ENCODE measurements at places on chromosomes 7 and 10.

DNA sequence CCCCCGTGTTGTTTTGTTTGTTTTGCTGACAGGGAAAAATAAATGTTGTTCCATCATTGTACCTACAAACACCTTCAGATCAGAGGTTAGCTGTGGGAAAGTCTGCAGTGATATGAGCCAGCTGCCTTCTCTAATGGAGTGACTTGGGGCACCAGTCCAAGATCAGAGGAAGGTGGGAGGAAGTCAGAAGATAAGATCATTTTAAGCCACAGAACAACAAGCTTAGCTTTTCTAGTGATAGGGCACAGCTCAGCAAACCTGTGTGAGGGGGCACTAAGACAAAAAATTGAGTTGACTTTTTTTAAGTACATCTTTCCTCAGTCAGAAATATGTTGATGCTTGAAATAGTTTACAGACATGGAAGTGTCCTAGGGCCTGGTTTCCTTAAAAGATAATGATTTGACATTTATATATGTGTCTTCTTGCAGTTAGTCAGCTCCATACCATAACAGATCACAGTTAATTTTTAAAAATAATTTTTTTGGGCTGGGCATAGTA lies 240.3 kb upstream of the KAT6B start:
- DNase-seq = no peak

- DNase-seq = no peak
These were observed 16.0 kb upstream of the INPP5A start for GRCh38 chr10:132521466-132522102.

DNA sequence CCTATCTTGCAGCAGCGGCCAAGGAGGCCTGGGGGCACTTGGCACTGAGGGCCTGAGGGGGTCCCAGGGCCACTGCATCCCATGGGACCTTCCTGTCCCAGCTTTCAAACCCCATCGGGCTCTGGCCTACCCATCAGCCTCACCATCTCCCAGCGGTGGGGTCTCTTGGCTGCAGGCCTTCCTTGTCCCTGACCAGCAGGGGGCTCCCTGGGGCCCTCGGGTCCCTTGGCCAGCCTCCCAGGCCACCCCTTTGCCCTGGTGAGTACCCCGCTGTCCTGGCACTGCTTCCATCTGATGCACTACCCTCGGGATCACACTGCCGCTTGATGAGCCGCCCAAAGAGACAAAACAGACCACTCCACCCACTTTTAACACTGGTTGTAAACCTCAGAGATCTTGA lies 43.5 kb downstream of the YKT6 start:
- peak; percentile 46 for DNase-seq

GRCh38 chr7:50599385-50599784 lies 34.2 kb upstream of the DDC start:
- DNase-seq = no peak

DNA sequence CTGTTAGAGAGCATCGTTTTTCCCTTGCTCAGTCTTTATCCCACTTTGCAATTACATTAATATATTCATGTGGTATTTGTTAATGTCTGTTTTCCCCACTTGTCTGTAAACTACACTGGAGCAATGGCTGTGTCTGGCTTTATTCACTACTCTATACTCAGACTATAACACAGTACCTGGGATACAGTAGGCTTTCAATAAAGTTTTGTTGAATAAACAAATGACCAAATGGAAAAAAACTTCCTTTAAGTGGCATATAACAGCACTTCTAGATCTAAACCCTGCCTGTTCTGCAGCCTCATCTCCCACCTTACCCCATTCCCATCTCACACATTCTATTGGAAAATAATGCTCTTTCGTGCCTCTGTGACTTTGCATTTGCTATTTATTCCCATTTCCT lies 57.3 kb upstream of the SPOCK2 start:
- no peak for DNase-seq

- DNase-seq = no peak
These were observed 34.9 kb downstream of the CHST15 start for GRCh38 chr10:124058346-124059003.

DNA sequence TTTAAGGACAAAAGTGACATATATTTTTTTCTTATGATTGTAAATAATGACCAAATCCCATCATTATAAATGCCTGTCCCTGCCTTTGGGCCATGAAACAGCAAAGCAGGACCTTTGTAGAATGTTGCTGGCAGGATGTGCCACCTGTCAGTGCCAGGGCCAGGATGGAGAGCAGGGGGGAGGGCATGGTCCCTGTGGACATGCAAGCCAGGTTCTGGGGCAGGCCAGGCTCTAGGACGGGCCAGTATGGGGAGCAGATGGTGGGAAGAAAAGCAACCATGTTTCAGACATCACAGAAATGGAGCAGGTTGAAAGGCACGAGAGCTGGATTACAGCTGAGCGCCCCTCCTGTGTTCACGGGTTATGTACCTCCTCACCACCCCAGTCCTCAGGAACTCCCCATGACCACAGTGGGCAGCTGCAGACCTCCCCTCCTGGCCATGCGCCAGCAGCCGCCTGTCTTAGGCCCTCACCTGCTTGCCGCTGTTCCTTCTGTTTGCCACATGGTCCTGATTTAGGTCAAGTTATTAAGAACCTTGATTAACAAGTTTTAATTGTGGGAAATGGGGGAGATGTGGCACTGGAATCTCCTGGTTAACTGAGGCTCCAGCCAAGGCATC lies 210.4 kb downstream of the PAXIP1 start:
- DNase-seq = no peak

- no peak for DNase-seq
These were observed 156.6 kb upstream of the SEMA3D start for GRCh38 chr7:85343484-85343883.

GRCh38 chr7:120684463-120684862 lies 173.5 kb downstream of the TSPAN12 start:
- DNase-seq = no peak

DNA sequence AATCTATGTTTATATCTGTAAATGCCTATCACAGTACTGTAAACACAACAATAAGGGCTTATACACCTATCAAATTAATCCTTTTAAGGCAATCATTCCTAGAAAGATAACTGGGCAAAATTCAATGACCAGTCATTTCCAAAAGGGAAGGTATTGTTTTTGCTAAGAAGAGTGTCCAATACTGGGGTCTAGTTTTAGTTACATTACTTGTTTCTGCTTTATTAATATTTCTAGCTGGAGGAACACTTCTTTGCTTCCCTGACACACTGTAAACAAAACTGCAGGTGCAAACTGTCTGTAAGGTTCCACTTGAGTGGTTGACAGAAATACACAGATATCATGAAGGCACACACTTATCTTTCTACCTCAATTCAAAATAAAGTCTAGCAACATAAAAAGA lies 84.2 kb upstream of the FAM133B start:
- DNase-seq = no peak

DNA sequence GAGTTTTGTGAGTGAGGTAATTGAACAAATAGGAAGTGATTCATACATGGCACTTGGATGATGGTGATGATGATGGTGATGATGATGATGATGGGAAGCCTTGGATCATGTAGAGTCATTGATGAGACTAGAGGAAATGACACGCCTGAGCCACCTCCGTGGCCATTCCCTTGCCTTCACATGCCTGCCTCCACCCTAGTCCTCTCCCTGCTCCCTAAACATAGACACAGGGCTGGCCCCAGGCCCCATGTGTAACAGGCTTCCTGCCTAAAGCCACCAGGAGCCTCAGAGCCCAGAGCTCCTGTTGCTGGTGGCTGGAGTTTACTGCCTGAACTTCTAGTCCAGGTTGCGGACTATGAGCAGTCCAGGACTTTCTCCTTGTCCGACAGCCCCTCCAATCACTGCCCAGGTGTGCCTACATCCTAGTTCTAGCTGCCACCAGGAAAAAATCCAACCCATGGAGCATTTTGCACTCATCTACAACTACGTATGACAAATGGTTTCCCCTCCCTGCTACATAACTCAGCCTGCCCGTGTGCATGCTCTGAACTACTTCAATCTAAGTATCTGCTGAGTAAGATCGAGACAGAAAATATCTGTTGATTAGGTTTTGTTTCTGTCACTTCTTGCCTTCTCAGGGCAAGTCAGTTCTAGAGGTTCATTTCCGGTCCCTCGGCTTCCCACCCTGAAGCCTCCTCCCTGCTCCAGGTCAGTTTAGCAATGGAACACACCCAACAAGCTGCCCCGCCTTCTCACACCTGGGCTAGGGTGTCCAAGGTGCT lies 35.5 kb upstream of the KDM7A start:
- DNase-seq = no peak

DNA sequence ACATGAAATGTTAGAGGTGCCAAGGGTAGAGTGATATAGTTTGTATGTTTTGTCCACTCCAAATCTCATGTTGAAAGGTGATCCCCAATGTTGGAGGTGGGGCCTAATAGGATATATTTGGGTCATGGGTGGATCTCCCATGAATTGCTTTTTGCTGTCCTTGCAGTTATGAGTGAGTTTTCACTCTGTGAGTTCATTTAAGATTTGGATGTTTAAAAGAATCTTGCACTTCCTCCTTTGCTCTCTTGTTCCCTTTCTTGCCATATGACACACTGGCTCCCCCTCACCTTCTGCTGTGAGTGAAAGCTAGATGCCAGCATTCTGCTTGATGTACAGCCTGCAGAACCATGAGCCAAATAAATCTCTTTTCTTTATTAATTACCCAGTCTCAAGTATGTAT lies 269.2 kb downstream of the ZWINT start:
- DNase-seq = peak; percentile 74

DNA sequence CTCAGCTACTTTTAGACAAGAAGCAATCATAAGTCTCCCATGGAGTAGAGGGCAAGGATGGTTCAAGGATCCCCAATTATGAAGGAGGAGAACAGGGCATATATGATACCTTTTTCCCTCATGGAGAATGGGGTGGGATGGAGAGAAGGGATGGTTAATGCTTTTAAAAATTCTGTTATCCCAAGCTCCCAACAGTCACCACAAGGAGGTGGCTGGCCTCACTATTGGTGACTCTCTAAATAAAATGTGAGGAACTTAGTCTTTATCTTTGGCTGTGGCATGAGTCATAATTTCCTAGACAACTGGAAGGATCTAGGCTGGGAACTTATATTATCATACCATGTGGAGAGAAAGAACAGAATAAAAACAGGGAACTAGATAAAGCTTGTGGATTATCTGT lies 297.0 kb downstream of the PHTF2 start:
- DNase-seq = no peak

DNA sequence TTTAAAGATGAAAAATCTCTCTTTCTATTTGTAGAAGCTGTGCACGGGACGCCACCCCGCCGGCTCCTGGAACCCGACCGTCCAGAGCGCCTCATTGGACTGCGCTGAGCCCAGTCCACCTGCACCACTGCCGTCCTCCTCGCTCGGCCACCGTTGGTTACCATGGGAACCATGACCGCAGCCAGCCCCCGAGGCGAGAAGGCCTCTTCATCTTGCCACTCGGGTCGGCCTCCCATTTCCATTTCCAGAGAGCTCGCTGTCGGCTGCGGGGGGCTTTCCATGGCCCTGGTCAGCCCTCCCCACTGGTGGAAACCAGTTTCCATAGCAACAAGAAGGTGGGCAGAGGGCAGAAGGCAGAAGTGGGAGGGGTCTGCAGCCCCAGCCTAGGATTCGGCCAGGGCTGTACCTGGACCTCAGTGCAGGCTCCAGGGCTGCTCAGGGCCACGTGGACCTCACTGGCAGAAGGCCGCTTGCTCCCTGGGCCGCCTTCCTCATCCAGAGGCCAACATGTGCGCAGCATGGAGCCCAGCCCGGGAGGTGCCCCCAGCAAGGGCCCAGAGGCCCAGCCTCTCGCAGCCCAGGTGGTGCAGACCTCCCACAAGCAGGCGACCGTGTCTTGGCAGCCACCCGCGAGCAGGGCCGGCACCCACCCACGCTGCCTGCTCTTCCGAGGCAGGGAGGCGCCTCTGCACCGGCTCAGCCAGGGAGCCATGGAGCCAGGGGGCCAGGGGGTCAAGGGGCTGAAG lies 283.5 kb upstream of the PPP2R2D start:
- no peak for DNase-seq

- DNase-seq = no peak
These were observed 3.0 kb upstream of the HOXA2 start for GRCh38 chr7:27105301-27106031.

- DNase-seq = no peak
These were observed 200.3 kb upstream of the ZMIZ1 start for GRCh38 chr10:78868456-78868855.

DNA sequence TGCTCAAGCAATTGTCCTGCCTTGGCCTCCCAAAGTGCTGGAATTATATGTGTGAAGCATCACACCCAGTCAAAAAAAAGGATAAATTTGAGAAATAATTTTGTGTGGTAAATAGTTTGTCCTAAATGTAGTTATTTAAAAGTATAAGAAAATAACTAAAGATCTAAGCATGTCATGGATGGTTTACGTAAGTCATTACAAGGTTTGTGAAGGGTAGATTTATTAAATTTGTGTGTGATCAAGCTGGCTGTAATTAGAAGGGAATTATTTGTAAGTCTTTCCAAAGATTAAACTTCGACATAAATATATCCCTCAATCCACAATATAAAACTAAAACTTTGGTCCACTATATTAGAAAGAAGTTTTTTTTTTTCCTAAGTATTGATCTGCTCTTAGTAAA lies 28.6 kb downstream of the ORC5 start:
- peak; percentile 17 for DNase-seq

GRCh38 chr7:1533255-1533546 lies 2.7 kb downstream of the MAFK start:
- DNase-seq = no peak

- no peak for DNase-seq
These were observed 138.8 kb upstream of the FAM20C start for GRCh38 chr7:53531-53930.

DNA sequence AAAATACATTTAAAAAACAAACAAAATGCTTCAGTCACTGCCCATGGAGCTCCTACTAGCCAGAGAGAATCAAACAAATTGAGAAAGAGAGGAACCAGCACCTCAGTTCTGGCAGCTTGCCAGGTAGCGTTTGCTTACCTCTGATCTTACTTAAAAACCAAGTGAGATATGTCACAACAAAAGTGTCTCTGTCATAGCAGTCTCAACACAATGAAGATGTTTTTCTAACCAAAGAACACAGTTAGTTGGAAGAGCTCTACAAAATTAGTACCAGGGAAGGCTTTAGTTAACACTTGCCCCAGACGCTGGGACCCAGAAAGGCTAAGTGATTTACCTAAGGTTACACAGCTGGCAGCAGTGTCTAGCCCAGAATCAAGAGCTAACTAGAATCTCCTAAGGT lies 3.4 kb downstream of the DOCK4 start:
- DNase-seq = no peak

GRCh38 chr10:48819783-48820182 lies 119.9 kb downstream of the LRRC18 start:
- DNase-seq = no peak

- DNase-seq = no peak
These were observed 509.9 kb downstream of the LRMDA start for GRCh38 chr10:75941223-75941801.

GRCh38 chr10:44476409-44477045 lies 91.6 kb upstream of the CXCL12 start:
- no peak for DNase-seq

DNA sequence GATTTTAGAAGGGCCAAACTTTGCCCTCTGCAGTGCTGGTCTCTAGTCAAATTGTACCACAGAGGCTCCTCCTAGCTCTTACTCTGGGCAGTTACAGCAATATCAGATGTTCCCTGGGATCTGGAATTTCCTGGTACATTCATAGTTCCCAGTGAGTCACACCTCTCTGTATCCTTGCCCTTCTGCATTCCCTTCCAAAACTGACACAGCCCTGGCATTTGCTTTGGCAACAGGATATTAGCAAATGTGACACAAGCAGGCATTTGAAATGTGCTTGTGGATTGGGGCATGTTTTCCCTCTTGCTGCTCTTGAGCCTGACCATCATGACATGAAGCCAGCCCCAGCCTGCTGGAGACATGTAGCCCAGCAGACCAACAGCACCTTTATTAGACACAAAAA lies 284.7 kb upstream of the AKR1E2 start:
- no peak for DNase-seq

All from Kasumi-1 (cell line).